Body of pancreas (tissue), 4 donors: ENCODE measurements at places on chromosomes 12 and 14. TPM values are rescaled to one million over a fixed set of nuclear protein-coding genes. Genes with fewer than 3 reads are reported as not detected.

The GDF11 gene
- total RNA-seq = 0.78 TPM

The GOLGA5 gene
- 27.8 TPM for total RNA-seq

The RNASE7 gene
- 1.0 TPM for total RNA-seq

The ARHGAP9 gene
- total RNA-seq = not detected

The SERPINA4 gene
- 42.8 TPM for total RNA-seq

The FCF1 gene
- 4.9 TPM for total RNA-seq

The DEPDC4 gene
- total RNA-seq = 2.1 TPM

The MANSC4 gene
- total RNA-seq = not detected

The EXOC5 gene
- total RNA-seq = 19.4 TPM

The CATSPERB gene
- 20.4 TPM for total RNA-seq

The CBLN3 gene
- total RNA-seq = 0.33 TPM

GRCh38 chr14:99006276-99006675 is 265.7 kb downstream of the BCL11B start:
- no peaks in the 10 kb centered on the region for H3K36me3 ChIP-seq
- H3K27ac ChIP-seq = no peak overlapping the region
- DNase-seq = no peak
- H3K4me1 ChIP-seq = no peaks in the 10 kb centered on the region

DNA sequence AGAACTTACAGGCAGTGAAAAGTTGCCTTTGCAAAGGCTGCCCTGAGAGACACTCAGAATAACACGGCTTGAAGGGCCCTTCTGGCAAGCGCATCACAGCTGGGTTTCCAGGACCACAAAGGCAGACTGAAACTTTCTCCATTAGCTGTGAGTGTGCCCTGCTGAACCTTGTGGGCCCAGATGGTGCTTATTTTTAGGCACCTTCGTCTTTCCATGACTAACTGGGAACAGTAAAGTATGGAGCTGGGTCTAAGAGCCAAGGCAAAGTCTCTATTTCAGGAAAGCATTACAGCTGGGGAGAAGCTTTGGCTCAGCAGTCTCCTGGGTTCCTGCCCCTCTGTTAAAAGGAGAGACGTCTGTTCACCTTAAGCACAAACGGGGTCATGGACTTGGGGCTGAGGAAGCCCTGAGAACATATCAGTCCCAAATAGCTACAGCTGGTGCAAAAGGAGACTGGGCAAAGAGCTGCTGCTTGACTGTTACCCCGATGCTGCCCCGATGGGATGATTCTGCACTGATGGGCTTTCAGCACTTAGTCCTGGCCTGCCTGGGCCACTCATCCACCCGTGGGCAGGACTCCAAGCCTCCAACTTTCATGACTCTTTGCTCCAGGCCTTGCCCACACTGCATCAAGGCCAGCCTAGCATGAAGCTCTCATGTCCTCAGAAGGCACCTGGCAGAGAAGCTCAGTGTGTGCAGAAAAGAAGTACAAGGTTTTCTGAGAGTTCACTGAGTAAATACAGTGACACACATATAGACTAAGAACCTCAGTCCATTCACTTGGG is 248.3 kb downstream of the PHLDA1 start:
- DNase-seq = peak; percentile 55
- no peak overlapping the region for H3K27ac ChIP-seq
- no peak overlapping the region for H3K4me3 ChIP-seq
- no peaks in the 10 kb centered on the region for H3K27me3 ChIP-seq
- peaks cover 24% of the 10 kb centered on the region for H3K4me1 ChIP-seq

DNA sequence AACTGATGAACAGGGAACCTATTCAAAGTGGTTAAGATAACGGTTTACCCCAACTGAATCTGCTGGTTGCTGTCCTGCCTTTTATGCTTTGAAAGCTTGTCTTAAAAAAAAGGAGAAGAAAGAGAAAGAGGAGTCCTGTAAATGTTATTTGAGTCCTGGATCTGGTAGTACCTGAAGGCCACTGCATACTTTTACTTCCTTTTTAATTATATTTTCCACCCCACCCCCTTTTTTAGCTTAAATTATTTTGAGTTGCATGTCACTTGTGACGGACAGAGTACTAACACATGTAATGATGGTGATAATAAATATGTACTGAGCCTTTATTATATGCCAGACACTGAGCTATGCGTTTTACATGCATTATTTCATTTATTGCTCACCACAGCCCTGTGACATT is 2.5 kb upstream of the AMIGO2 start:
- DNase-seq = no peak
- no peak overlapping the region for H3K4me3 ChIP-seq
- H3K27ac ChIP-seq = no peak overlapping the region
- no peaks in the 10 kb centered on the region for H3K36me3 ChIP-seq

DNA sequence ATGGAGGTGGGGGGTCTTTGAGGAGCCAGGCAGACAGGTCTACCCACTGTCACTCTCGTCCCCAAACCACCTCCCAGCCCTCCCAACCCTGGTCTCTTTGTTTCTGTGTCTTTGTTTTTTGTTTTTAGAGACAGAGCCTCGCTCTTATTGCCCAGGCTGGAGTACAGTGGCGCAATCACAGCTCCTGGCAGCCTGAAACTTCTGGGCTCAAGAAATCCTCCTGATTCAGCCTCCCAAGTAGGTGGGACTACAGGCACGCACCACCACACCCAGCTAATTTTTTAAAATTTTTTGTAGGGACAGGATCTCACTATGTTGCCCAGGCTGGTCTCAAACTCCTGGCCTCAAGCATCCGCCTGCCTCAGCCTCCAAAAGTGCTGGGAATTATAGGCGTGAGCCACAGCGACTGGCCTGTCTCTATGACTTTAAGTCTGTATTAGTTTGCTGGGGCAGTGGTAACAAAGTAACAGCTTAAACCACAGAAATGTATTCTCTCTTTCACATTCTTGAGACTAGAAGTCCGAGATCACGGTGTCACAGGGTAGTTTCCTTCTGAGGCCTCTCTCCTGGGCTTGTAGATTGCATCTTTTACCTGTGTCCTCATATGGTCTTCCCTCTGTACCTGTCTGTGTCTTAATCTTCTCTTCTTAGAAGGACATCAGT is 26.1 kb downstream of the DTX1 start:
- H3K27me3 ChIP-seq = no peaks in the 10 kb centered on the region
- H3K4me3 ChIP-seq = no peak overlapping the region
- peaks cover 13% of the 10 kb centered on the region for H3K4me1 ChIP-seq
- no peak overlapping the region for H3K27ac ChIP-seq
- no peaks in the 10 kb centered on the region for H3K36me3 ChIP-seq

DNA sequence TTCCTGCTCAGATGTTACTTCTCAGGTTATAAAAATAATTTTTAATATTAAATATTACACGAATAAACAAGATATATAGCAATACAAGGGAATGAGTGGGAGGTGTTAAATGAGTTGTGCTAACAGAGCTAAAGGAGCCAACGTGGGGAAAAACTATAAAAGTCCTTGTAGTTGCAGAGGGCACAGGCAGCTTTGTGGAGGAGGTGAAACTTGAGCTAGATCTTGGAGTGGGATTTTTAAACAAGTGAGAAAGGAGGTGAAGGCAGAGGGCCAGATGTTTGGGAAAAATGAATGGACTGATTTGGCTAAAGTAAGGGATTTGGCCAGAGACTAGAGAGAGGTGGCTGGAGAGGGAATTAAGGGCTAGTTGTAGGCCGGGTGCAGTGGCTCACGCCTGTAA is 5.2 kb upstream of the FKBP11 start:
- DNase-seq = no peak
- H3K27ac ChIP-seq = no peak overlapping the region
- no peak overlapping the region for H3K4me3 ChIP-seq
- H3K27me3 ChIP-seq = no peaks in the 10 kb centered on the region
- H3K4me1 ChIP-seq = peaks cover 4% of the 10 kb centered on the region
- H3K36me3 ChIP-seq = no peaks in the 10 kb centered on the region

DNA sequence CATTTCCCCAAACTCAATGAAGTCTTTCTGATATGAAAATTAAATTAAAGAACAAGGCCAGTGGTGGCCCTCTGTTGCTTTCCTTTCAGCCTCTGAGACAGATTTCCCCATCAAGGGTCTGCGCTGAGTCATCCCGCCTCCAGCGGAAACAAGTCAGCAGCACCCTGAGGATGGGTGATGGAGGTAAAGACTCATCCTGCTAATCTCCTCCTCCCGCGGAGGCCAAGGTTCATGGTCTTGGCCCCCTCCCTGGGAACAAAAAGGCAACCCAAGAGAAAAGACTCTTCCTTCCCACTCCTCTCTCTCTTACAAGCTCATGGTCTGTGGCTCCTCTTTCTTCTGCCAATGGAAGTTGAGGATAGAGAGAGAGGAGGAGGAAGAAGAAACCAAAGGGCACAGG is 9.0 kb upstream of the NUMB start:
- H3K4me1 ChIP-seq = peaks cover 13% of the 10 kb centered on the region
- no peak overlapping the region for H3K27ac ChIP-seq
- H3K27me3 ChIP-seq = no peaks in the 10 kb centered on the region

DNA sequence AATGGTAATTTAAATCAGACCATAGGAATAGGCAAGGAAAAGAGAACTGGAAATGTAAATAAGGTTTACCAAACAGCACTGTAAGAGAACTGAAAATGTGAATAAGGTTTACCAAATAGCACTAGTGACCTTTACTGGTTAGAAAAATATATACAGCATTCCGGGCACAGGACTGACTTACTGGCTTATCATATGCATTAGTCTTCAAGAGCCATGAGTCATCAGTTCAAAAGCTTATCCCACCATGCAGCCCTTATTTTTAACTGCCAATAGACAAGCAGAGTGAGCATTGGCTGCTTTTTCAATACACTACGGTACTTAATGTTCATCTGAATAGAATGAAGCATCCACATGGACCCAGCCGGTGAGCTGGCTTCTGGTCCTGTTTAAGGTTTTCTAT is 13.0 kb upstream of the NELL2 start:
- no peak overlapping the region for H3K4me3 ChIP-seq
- H3K4me1 ChIP-seq = no peaks in the 10 kb centered on the region
- no peak overlapping the region for H3K27ac ChIP-seq
- H3K27me3 ChIP-seq = no peaks in the 10 kb centered on the region

GRCh38 chr14:92610849-92611271 is 97.3 kb downstream of the RIN3 start:
- no peak for DNase-seq
- no peaks in the 10 kb centered on the region for H3K27me3 ChIP-seq
- H3K4me1 ChIP-seq = no peaks in the 10 kb centered on the region

DNA sequence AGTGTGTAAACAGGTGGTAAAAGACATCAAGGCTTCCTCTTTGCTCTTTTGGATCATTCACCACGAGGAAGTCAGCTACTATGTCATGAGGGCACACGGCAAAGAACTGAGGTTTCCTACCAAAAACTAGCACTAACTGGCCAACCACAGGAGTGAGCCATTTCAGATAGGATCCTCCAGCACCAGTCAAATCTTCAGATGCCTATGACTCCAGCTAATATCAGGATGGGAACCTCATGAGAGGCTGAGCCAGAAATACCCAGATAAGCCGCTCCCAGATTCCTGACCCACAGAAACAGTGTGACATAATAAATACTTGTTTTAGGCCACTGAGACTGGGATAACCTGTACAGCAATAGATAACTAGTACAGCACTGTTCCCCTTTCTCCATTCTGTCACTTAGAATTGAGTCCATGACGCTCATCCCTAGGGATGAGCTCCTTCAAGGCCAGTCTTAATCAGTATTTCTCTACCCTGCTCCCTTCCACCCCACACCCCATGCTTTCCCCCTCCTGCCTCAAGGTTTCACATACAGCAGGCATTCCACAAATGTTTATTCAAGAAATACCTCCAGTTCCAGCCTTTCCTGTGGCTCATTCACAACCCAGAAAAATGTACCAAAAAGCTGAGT is 68.4 kb downstream of the PPM1H start:
- H3K4me1 ChIP-seq = no peaks in the 10 kb centered on the region
- H3K4me3 ChIP-seq = no peak overlapping the region
- H3K27ac ChIP-seq = peak overlapping the region; percentile 4
- no peaks in the 10 kb centered on the region for H3K27me3 ChIP-seq

GRCh38 chr14:85115921-85116320 is 414.0 kb upstream of the FLRT2 start:
- no peak overlapping the region for H3K27ac ChIP-seq
- DNase-seq = no peak
- H3K27me3 ChIP-seq = no peaks in the 10 kb centered on the region

GRCh38 chr12:94427501-94428381 is 31.9 kb downstream of the CEP83 start:
- no peaks in the 10 kb centered on the region for H3K36me3 ChIP-seq
- no peak overlapping the region for H3K4me3 ChIP-seq
- no peaks in the 10 kb centered on the region for H3K27me3 ChIP-seq
- H3K4me1 ChIP-seq = peaks cover 15% of the 10 kb centered on the region
- peak overlapping the region; percentile 36 for H3K27ac ChIP-seq
- peak; percentile 31 for DNase-seq

- DNase-seq = no peak
- H3K4me3 ChIP-seq = no peak overlapping the region
Measured at GRCh38 chr12:91704446-91704845, 441.2 kb downstream of the BTG1 start.

DNA sequence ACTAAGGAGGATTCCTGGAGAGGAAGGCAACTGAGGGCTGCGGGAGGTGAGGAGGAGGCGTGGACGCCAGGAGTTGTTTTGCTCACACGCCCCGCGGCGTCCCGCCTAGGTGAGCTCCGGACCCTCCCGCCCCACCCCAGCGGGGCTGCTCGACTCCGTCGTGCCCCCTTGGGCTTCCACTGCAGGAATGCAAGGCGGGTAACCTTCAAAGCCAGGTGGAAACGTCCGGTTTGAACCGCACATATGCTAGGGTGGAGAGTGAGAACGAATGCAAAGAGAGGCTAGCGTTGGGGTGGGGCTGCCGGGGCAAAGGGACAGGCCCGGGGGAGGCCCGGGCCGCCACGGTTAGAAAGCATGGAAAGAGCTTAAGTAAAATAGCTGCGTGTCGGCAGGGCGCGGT is 5.4 kb upstream of the DPPA3 start:
- no peaks in the 10 kb centered on the region for H3K27me3 ChIP-seq
- H3K4me3 ChIP-seq = no peak overlapping the region
- H3K36me3 ChIP-seq = no peaks in the 10 kb centered on the region
- no peak overlapping the region for H3K27ac ChIP-seq

DNA sequence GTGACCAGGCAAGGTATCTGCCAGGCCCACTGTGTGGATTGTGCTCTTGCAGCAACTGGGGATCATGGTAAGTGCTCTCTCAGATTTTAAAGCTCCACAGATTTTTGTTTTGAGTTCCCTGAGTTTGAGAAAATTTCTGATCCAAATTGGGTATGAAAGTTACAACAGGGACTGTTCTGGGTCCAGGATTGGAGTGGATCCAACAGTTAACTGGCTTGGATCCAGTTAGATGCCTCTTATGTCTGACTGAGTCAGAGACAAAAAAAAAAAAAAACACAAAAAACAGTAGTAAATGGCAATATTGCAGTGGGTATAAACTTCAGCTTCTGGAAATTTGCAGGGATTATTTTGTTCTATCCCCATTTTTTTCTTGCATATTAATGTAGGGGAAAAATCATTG is 598.8 kb downstream of the C12orf50 start:
- no peak for DNase-seq
- no peaks in the 10 kb centered on the region for H3K27me3 ChIP-seq
- no peaks in the 10 kb centered on the region for H3K4me1 ChIP-seq
- no peaks in the 10 kb centered on the region for H3K36me3 ChIP-seq
- no peak overlapping the region for H3K27ac ChIP-seq
